ENCODE measurements at places on chromosomes 2 and 18.
A peak's percentile ranks its signal among the peaks of the same experiment; 100 is the strongest.

DNA sequence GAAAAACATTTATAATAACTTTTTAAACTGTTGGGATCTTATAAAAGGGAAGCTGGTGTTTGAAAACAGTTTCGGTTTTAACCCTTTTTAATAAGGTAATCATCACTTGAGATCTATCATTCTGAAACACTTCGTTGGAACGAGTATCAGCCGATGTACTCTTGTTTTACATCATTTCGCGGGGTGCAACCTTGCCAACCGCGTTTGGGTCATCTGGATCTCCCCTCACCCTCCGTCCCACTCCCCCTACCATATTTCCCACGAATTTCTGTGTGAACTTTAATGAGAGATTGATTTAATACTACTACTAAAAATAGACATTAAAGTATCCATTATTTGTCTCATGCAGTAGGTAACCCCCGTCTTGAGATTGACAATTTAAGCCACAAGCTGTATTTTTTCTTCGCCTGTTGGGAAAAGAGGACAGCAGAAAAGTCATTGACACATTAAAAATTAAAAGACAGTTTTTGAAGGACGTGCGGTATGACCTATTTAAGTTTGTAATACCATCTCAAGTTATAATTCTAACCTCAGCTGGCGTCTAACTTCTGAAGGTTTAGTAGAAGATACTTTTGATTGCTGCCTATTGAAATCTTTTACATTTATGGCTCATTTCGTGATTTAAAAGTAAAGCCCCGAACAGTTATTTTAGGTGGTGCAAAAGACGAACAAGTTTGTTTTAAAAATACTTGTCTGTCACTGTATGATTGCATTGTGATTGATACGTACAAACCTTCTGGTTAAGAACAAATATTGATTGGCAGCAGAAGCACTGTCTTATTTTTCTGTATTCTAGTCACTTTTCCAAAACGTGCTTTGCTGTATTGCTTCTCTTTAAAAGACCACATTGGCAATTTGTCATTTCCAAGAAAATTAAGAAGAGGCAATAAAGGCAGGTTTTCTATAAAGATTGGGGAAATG is 1.5 kb downstream of the CREB1 start:
- peak; percentile 11 for DNase-seq

GRCh38 chr18:75125382-75126331 is 83.3 kb downstream of the PTGR3 start:
- no peak for DNase-seq

DNA sequence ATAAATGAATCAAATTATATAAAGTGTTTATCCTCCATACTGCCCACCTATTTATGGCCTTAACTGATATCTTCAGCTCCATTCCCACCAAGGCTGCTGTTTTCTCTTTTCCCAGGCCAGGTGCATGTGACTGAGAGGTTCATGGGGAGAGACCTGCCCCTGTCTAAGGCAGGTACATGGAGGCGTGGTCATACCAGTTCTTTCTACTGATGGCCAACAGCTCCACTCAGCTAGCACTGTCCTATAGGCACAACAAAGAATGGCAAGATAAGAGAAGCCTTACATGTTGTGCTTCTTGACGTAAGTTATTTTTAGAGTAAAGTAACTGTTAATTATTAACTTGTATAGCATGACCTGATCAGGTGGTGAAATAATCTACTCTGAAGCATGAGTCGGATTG is 16.8 kb downstream of the AKAIN1 start:
- DNase-seq: no peak

DNA sequence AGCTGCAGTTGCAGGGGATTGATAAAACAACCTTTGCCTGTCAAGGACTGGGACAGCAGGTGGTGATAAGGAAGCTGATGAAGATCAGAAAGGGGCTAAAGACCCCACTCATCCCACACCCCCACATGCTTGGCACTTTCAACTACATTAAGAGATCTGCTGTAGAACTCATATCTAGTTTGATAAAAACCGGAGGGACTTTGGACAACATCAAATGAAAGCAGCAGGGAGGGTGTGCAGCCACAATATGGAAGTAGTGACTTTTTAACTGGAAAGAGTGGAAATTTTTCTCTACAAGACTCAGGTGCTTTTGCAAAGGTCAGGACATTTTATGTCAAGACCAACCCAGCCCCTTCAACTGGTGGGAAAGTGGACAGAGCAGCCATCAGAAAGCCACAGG is 56.8 kb downstream of the TBC1D8 start:
- no peak for DNase-seq

- no peak for DNase-seq
These were observed 9.4 kb upstream of the PSD4 start for GRCh38 chr2:113164215-113164929.

DNA sequence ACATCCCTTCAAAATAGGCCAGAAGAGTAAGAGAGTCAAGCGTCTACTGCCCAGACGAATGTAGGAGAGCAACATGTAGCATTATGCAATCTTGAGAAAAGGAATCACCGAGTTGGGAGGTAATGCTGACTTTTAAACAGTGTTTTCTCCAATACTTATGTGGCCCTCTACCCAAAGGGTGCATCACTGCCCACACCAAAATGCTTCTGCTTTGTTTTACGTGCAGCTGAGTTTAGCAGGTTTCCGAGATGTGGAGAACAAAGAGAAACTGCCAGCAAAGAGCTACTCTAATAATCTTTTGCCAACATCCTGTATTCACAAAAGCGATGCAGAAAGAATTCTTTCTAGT is 63.4 kb upstream of the ZEB2 start:
- no peak for DNase-seq

DNA sequence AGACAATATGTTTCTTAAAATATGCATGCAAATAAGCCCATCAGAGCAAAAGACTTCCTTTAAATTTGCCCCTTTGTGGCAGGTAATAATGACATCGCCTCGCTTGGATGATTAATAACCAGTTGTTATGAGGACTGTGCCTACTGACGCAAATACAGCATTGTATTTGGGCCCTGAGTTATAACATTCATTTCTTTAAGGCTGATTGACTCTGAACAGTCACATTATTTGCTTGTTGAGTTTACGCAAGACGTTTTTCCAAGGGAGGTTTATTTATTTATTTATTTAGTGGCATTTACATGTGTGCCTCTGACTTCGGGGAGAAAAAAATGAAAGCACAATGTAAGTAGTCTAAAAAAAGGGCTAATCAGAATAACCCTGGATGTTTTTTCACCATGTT is 88.3 kb downstream of the SLC8A1 start:
- no peak for DNase-seq

- DNase-seq: no peak
These were observed 266.9 kb downstream of the DYSF start for GRCh38 chr2:71720283-71720560.

- no peak for DNase-seq
These were observed 73.7 kb downstream of the LRATD1 start for GRCh38 chr2:14706201-14706600.

- DNase-seq: no peak
These were observed 25.6 kb upstream of the WIPF1 start for GRCh38 chr2:174623106-174623637.

- peak; percentile 84 for DNase-seq
These were observed at the start of gene BOK for GRCh38 chr2:241558532-241559322. TSS of gene BOK (plus strand) at chr2:241558745. CDS start at chr2:241559484, 739 bp downstream.

GRCh38 chr2:199707593-199708185 is 143.3 kb downstream of the FTCDNL1 start:
- no peak for DNase-seq

DNA sequence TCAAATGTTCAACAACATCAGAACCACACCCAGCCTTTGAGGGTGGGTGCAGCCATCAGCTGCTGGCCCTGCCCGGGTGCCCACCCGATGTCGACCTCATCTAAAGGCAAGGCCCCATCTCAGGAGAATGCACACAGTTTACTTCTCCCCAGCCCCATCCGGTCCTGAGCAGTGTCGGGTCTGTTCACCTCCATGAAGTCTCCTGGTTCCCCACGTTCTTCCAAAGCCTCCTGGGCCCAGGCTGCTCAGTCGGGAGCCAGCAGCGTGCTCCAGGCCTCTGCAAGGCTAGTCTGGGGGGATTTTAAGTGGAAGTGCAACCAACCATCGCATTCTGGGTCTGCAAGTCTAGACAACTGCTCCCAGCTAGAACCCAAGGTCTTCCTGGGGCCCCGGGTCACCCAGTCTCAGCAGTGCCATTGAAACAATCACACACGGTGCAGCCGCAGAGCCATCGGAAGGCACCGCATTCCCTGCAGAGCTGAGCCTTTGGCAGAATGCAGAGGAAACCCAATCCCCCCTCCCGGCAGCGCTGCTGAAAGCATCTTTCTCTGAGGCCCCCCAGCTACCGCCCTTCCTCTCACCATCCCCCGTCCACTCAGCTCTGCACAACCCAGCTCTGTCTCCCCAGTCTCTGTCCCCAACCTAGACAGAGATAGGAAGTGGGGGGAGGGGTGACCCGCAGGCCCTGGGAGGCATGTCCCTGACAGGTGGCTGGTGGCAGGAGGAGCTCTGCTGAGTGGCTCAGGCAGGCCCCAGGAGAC is 8.5 kb downstream of the ESPNL start:
- no peak for DNase-seq

GRCh38 chr18:23383494-23383893 is 69.6 kb upstream of the RIOK3 start:
- no peak for DNase-seq

GRCh38 chr2:136497709-136498108 is 267.6 kb upstream of the THSD7B start:
- DNase-seq: no peak

- DNase-seq: no peak
These were observed 258.8 kb downstream of the NEDD4L start for GRCh38 chr18:58302811-58303210.

DNA sequence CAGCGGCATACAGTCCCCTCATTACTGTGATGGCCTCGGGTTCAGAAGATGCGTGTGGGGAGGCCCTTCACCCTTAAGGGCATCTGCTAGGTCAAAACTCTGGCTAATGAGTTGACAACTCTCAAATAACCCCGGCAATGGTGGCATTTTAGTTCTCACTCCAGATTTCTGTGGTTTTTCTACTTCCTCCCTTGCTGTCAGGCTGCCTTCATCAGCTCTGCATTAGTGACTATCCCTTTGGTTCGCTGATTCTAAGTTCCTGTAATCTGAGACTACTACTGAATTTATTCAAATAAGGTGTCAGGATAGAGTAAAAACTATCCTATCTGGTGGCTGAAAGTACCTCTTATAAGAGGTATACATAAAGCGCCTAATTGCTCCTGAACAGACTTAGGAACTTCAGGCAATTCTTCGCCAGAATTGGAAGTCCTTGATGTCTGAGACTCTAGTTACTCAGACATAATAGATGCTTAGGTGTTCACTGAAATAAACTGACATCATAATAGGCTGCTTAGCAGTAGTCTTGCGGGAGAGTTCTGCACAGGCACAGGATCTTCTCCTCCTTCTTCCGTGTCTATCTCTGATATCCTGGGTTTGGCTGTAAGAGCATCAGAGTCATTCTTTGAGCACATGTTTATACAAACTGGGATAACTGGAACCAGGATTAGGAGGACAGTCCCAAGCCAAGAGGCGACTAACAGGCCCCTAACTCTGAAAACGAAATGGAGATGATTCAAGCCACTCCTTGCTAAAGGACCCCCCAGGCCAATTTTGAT is 194.5 kb downstream of the DNER start:
- no peak for DNase-seq

- no peak for DNase-seq
These were observed 27.6 kb downstream of the ADNP2 start for GRCh38 chr18:80136679-80137078.

DNA sequence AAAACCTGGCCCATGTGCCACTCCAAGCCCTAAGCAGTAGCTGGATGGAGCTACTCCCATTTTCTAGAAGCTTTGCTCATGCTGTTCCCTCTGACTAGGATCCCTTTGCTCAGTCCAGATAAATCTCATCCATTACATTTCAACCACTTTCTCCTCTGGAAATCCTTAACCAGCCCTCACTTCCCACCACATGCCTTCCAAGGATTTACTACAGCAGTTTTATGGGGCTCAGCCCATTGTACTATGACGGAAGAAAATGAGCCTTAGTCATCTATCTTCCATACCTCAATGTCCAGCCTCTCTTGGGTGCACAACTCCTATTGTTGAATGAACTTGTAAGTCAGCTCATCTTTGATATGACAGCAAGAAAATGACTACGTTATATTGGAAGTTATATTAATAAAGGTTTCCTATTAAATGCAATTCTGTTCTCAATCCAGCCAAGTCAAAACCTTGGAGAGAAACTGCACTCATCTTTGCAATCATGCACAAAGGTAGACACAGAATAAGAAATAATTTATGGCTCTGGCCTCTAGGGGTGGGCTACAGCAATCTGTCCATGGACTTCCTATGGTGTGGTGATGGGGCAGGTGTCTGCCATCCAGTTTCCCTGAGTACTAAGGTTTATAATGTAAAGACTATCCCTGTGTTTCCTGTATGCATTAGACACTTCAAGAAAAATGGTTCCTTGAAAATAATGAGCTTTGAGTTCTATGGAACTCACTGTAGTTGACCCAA is 3.4 kb downstream of the B4GALT6 start:
- DNase-seq: no peak

DNA sequence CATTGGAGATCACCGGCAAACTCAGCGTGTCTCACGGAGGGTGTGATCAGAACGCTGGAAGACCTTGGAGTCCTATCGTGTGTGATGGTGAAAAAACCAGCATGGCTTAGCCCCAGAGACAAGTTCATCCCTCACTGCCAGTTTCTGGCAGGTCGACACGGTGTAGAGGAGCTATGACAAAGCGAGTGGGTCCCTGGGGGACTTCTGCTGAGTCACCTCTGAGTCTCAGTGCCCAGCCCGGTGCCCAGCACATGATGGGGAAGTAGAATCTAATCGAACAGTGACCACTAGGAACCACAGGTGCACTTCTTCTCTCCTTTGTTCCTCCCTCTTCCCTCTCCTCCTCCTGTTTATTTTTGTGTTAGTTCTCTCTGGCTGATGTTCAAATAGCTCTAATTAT is 45.9 kb upstream of the KCNF1 start:
- no peak for DNase-seq

DNA sequence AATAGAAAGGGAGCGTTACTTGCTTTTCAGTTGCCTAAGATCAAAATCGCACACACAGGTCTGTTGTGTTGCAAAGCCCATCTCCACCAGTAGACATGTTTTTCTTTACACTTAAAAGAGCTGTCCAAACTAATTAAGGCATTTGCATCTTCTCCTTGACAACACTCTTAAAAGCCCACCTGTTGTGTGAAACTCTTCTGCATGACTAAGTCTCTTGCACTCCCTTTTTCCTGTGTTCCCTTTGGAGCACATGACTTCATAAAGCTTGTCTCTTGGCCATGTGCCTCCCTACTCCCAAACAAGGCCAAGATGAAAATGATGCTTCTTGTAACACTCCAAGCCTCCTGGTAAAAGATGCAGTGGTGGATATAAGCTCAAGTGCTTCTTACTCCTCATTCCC is 26.1 kb downstream of the PID1 start:
- DNase-seq: no peak

- DNase-seq: no peak
These were observed 93.6 kb downstream of the RAPGEF4 start for GRCh38 chr2:172829229-172829628.

- DNase-seq: no peak
These were observed 246.0 kb downstream of the LDLRAD4 start for GRCh38 chr18:13464432-13465123.
